Activated CD8-positive, alpha-beta memory T cell treated with anti-CD3 and anti-CD28 coated beads for 1 hour (primary cell): ENCODE measurements at places on chromosomes 5 and 9.

- DNase-seq = no peak
These were observed 3.9 kb upstream of the GNAQ start for GRCh38 chr9:78035383-78035993.

DNA sequence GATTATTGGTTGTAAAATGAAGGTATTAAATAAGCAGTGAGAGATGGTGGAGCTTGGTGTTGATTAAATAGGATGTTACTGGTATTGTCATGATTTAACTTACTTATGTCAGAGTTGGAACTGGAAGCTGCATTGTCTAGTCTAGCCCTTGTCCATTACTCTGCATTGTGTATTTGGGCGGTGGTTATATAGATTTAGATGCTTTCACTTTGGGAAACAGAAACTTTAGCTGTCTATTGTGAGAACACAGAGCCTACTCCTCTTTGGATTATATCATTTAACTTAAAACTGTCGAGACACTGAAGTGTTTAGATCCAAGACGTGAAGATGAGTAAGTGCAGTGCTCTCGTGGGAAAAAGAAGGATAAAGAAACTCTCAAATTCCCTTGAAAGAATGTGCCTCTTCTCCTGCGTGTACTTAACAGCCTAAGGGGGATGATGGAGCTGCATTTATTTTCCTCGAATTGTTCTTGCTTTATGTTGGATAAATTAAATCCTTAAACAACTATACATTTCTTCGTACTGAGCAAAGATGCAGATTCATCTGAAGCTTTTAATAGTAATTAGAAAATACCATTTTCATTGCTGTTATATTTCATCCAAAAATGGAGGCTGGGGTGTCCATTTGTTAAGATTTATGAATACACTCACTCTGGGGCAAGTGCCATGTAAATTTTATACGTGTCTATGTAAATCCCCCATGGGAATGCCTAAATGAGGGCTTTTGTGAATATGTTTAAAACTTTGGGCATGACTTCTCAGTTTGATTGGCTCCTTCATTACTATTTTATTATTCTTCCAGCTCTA is 21.6 kb downstream of the FBXL7 start:
- DNase-seq = no peak

DNA sequence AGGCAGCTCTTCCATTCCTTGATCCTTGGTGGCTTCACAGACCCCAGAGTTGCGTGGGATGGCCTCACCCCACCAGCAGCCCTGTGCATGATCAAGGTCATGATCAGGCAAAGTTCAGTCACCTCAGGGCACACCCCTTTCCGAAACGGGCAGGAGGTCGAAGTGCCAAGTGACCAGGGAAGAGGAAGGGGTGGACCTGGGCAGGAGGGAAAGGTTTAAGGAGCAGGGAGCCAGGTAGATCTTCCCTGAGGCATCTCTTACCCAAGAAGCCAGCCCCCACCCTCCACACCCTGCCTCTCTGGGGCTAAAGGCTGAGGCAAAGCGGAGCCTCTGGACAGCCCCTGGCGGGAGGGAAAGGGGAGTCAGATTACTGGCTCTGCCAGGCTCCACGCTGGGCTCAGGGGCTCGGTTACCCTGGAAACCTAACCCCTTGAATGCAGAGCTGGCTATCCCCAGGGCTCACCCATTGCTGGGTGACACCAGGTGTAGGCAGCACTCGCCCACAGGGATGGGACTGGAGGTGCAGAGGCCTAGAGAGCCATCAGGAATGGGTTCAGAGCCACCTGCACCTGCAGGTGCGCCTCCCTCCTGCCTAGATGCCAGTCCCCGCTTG is 3.6 kb downstream of the MGAT4B start:
- DNase-seq = no peak

DNA sequence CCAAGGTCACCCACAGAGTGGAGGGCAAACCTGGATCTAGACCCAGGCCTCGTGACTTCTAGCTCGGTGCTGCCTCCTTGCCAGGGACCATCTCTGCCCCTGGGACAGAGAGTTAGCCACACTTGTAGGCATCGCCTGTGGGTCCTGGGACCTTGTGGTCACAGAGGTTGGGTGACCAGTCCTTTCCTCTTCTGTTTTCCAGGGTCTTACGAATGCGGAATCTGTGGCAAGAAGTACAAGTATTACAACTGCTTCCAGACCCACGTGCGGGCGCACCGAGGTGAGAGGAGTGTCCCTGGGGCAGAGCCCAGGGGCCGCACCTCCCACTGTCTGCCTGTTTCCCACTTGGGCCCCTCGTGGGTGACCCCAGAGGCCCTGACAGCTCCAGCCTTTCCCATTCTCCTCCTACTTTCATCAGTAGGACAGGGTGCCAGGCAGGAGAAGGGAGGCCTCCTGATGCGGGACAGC is 76.3 kb downstream of the AMBP start:
- no peak for DNase-seq

DNA sequence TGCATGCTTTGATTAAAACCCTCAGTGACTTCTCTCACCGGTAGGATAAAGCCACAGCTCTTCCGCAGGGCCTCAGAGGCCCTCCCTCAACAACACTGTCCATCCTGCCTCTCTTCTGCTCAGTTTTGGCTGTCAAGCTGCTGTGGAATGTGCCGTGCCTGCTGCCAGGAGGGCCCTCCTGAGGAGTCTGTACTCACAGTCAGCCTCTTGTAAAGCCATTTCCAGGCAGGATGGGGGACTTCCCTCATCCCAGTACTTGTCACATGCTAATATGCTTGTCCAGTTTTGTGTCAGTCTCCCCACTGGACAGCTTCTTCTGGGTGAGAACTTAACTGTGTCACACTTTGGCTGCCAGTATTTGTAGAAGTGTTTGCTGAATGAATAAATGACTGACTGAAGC is 13.9 kb upstream of the DDX41 start:
- no peak for DNase-seq

- no peak for DNase-seq
These were observed 6.1 kb downstream of the FLT4 start for GRCh38 chr5:180643191-180643851.

- no peak for DNase-seq
These were observed 38.9 kb downstream of the MED27 start for GRCh38 chr9:132040808-132041207.

DNA sequence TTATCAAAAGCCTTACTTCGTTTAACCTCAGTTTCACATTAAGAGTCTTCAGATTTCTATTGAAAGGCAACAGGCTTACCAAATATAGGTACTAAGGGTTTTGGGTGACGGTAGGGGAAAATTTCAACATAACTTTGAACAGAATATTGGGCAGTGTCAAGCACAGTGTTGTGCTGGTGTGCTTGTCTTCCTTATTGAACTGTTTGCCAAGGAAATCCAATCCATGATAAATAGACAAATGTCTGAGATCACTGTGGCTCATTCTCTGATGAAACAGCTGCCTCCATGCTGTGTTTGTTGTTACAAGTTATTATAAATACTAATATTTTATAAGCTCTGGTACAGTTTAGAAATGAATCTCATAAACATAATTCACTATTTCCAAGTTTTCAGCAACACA is 730.1 kb downstream of the NR2F1-AS1 start:
- no peak for DNase-seq

DNA sequence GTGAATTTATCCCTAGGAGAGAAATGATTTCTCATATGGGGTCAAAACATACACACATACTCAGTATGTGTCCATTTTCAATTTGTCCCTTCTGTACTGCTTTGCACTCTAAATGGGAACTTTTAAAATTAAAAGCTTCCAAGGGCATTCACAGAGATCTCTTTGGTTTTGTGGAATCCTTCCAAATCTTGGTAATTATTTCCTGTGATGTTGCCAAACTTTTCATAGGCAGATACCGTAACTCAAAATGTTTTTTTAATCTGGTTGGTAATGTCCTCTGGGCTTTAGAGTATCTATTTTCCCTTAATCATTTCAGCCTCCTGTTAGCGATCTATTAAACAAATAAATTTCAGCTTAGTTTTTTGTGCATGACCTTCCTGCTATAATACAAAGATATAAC is 282.4 kb downstream of the ARHGEF28 start:
- DNase-seq = no peak

DNA sequence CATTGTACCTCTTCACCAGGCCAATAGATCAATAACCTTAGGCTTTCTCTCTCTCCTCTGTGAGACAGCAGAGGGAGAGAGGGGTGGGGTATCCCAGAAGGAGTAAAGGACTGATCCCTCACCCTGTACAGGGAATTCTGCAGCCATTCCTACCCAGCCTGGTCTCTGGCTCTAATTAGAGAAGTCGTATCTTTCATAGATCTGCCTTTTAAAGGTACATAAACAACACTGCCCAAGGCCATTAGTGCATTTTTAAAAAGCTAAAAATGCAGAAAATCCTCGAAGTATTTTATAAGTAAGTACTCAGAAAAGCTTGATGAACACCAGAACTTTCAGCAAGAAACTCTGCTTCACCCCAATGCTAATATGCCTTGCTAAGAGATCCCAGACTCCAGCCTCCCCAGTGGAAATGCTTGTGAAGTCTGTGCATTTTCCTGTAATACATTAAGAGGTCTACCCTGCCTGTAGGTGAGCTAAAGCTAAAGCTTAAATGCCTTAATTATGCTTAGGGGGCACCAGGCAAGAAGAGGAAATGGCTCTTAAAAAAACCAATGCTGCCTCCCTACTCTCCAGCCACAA is 200.0 kb upstream of the ANKRD55 start:
- no peak for DNase-seq

GRCh38 chr5:169695025-169695625 is 58.0 kb downstream of the DOCK2 start:
- DNase-seq = no peak

- DNase-seq = no peak
These were observed 95.8 kb upstream of the RARS1 start for GRCh38 chr5:168390491-168390890.

GRCh38 chr5:57552033-57552432 is 69.4 kb upstream of the ACTBL2 start:
- DNase-seq = no peak

GRCh38 chr9:95516221-95516733 is 494 bp downstream of the PTCH1 start:
- no peak for DNase-seq

GRCh38 chr9:5799314-5799713 is 33.6 kb downstream of the ERMP1 start:
- no peak for DNase-seq

DNA sequence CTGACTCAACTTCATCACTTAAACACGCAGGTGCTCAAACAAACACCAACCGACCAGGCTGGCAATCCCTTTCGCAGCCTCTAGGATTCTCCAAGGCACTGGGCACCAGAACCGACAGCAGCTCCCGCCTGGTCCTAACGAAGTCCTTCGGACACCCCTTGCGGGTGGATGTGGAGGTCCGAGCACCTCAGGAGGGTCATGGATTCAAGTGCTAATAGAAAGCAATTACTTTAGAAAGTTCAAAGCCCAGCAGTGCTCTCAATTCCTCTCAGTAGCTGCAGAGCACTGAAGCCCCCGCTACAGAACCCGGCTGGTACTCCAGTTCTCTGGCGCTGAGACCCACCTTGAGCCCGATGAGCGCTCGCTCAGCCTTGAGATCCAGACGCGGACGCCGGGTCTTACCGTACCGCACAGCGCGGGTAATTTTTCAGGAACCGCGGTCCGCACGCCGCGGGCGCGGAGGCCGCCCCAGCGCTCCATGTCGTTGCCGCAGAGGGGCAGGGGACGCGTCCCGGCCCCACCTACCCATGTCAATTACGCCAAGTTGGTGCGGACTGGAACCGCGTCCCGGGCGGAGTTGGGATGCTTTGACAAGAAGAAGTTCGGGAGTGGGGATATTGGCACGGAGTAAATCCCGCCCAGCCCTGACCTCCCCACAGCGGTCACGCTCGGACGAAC is 638 bp downstream of the MARCHF3 start:
- no peak for DNase-seq

- DNase-seq = no peak
These were observed 595.2 kb downstream of the RAB3C start for GRCh38 chr5:59178071-59178470.

- no peak for DNase-seq
These were observed 192.1 kb downstream of the GOLPH3 start for GRCh38 chr5:31982027-31982426.

GRCh38 chr5:69004676-69005075 is 89.1 kb upstream of the SLC30A5 start:
- no peak for DNase-seq

- DNase-seq = no peak
These were observed 726.4 kb upstream of the GRAMD2B start for GRCh38 chr5:125696762-125697161.

GRCh38 chr5:38451074-38451725 is 105.2 kb downstream of the LIFR start:
- DNase-seq = no peak

DNA sequence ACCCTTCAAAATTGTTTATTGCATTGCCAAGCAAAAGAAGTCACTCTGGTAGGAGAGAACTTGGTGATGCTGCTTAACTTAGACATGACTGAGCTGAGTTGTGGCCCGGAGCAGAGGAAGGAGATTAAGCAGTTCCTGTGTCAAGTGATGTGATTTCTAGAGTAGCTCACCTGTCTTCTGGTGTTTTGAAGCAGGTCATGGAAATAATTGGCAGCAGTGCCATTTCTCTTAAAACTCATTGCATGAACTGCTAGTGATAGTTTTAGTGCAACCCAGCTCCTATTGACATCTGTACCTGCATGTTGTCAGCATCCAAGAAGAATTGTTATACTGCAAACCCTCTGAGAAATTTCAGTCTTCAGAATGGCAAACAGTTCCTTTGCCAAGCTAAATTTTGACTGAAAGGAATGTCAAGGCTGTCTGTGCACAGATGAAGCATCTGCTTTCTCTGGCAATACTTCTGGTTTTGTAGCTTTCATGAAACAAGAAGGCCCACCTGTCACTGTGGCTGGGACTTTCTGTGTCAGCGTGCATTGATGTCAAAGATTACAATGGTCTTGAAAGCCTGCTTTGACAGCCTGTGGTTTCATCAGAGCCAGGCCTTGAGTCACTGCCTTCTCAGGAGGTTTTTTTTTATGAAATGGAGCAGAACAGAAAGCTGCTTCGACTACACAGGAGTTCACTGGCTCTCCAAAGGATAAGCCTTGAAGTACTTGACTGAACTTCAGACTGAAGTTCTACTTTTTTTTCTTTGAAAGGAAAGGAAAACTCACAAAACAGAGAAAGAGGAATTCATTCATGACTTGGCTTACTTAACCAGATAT is 90.6 kb downstream of the RALGPS1 start:
- peak; percentile 32 for DNase-seq

- no peak for DNase-seq
These were observed 180.2 kb upstream of the ZNF618 start for GRCh38 chr9:113695901-113696300.
